ENCODE measurements at places on chromosomes 13 and 19.

DNA sequence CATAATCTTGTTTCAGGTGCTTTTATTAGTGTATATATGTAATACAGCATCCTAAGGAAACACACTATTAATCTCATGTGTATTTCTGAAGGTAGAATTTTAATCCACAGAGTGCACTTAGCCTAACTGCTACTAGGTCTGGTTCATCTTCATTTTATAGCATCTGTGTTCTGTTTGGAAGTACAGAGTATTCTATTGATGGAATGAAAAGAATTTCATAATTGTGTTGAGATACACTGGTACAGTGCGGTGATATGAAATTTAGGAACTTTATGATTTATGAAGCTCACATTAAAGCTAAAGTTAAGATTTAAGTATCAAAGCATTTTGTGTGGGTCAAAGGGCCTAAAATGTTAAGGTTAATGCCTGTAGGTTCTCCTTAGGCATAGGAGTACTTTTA, 6.0 kb downstream of the PCDH17 start:
- DNase-seq, result no peak
- no peak overlapping the region for H3K4me3 ChIP-seq
- H3K4me1 ChIP-seq, result no peaks in the 10 kb centered on the region
- no peaks in the 10 kb centered on the region for H3K27me3 ChIP-seq

DNA sequence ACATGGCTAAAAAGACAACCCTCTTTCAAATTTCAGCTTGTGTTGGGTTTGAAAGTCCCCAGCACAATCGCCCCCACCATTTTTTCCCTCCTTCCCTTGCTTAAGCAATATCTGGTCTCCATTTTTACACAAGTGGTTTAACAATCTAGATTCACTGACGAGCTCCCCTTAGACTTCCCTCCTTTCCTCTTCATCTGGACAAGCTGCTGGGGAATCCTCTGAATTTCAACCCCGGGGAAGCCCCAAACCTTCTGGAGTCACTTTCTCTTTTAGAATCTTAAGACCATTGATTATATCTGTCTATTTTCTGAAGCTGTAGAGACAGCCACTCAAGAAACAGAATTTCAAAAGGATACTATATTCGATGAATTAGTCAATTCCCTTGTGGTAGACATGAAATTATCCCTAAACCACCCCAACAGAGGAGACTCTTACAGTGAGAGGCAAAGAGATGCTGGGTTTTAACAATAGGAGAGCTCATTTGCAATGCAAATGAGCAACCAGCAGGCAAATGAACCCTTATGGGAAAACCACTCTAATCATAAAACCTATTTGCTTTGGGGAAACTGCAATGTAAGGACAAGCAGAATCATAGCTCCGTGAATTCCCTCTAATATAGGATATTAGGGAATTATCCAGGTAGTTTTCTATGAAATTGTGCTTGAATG, 78.9 kb downstream of the TEX26 start:
- H3K4me1 ChIP-seq, result no peaks in the 10 kb centered on the region
- no peak for DNase-seq
- H3K27ac ChIP-seq, result no peak overlapping the region
- no peaks in the 10 kb centered on the region for H3K27me3 ChIP-seq
- H3K36me3 ChIP-seq, result no peaks in the 10 kb centered on the region

DNA sequence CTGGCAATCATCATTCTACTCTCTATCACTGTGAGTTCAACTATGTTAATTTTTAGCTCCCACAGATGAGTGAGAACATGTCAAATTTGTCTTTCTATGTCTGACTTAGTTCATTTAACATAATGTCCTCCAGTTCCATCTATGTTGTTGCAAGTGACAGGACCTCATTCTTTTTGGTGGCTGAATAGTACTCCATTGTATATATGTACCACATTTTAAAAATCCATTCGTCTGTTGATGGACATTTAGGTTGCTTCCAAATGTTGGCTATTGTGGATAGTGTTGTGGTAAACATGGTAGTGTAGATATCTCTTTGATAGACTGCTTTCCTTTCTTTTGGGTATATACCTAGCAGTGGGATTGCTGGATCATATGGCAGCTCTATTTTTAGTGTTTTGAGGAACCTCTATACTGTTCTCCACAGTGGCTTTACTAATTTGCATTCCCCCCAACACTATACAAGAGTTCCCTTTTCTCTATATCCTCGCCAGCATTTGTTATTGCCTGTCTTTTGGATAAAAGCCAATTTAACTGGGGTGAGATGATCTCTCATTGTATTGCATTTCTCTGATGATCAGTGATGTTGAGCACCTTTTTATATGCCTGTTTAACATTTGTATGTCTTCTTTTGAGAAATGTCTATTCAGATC, 124.1 kb downstream of the PCCA start:
- no peaks in the 10 kb centered on the region for H3K27me3 ChIP-seq
- H3K27ac ChIP-seq, result no peak overlapping the region

- no peak overlapping the region for H3K27ac ChIP-seq
- no peak for DNase-seq
- H3K4me3 ChIP-seq, result no peak overlapping the region
- H3K36me3 ChIP-seq, result no peaks in the 10 kb centered on the region
Measured at GRCh38 chr19:32988724-32989123, 16.7 kb downstream of the FAAP24 start.

All from CD4-positive, alpha-beta memory T cell (primary cell).